Posterior cingulate gyrus (tissue), 11 donors: ENCODE measurements at places on chromosomes 1 and 21.

DNA sequence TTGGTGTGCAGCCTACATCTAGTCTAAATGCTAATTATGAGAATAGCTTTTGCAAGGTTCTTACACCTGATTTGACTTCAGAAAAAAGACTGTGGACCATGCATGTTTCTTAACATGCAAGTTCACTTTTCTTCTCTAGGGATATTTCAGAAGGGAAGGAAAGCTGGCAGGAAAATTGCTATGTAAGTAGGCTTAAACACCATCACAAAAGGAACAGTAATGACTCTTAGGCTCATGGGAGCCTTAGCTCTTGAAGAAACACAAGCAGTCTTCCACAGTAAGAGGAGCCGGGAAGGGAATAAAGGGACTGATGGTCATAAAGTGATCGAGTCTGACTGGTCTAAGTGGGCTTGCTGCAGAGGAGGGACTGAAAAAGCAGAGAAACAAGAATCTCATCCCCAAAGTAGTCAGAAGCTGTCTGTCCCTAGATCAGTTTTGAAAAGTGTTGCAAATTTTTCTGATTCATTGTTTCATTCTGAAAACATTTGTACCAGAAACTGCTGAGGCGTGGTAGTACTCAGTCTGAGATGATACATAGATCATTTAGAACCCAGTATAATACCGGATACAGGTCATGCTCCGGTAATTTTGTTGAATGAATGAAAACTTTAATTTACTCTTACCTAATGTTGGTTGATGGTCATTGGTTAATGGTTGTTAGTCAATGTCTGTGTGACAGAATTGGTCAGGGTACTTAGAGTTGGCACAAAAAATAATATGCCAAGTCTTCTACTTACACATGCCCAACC is 40.9 kb downstream of the SMYD2 start:
- no peak for DNase-seq

DNA sequence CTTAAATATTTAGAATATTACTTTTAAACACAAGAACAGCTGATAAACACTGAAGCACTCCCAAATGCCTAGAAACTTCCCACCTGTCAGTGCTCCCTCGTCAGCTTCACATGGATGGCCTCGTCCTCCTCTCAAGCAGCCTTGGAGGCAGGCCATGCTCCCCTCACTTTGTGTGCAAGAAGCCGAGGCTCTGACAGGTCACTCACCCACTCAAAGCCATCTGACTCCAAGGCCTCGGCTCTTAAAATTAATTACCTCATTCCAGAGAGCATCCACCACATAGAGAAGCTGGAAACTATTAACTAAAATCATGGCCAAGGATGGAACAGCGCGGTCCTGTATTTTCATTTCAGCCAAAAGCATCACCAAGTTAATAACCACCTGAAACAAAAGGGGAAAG is 17.8 kb downstream of the LBR start:
- no peak for DNase-seq

DNA sequence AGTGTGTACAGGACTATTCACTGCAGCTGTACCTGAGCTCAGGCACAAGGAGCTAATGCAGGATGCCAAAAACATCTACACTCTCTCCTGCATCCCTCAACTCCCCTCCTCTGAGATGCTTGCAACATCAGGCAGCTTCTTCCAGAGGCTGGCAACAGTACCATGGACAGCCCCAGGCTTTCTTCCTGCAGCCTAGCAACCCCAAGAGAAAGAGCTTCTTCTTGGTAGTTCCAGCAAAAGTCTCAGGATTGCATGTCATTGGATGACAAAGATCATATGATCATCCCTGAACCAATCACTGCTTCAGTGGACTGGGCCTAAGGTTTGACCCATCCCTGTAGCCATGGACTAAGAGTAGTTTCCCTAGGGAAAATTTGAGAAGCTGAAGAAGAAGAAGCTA is 46.7 kb downstream of the CAMK2N1 start:
- no peak for DNase-seq

GRCh38 chr21:39908265-39908923 is 41.2 kb downstream of the PCP4 start:
- DNase-seq, result no peak

GRCh38 chr1:68331117-68331865 is 99.0 kb upstream of the WLS start:
- no peak for DNase-seq

GRCh38 chr21:16285605-16286126 is 555.9 kb downstream of the USP25 start:
- DNase-seq, result no peak

GRCh38 chr1:233282582-233282886 is 13.0 kb downstream of the PCNX2 start:
- DNase-seq, result no peak

DNA sequence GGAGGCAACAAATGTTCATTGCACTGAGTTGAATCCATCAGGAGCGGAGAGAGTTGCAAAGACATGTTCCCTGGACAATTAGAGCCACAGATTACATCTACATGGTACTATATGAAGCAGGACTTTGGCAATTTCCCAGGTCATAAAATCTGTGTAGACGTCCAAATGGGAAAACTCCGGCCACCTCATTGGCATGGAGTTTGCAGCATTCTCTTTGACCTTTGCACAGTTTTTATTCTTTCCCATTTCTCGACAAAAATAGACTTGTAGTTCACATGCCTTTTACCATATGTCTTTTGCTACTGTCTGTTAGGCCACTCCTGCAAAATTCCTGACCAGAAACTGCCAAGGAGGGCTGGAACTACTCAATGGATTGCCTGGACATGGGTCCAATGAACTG is 48.2 kb downstream of the UBE2T start:
- no peak for DNase-seq

DNA sequence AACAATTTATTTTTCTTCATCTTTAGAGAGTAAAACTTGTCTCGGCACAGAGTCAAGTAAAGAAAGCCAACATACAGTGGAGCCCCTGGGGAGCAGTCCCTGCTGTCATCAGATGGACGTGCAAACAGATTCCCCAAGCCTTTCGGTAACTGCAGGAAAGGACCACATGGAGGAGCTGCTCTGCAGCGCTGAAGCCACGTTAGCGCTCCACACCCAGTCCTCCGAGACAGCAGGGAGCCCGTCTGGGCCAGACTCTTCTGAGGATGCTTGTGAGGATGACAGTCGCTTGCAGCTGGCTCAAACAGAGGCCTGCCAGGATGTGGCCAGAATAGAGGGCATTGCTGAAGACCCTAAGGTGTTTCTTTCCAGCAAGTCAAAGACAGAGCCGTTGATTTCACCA is 77.1 kb upstream of the SCCPDH start:
- peak; percentile 91 for DNase-seq

GRCh38 chr21:45260191-45260825 is 27.4 kb downstream of the POFUT2 start:
- no peak for DNase-seq

DNA sequence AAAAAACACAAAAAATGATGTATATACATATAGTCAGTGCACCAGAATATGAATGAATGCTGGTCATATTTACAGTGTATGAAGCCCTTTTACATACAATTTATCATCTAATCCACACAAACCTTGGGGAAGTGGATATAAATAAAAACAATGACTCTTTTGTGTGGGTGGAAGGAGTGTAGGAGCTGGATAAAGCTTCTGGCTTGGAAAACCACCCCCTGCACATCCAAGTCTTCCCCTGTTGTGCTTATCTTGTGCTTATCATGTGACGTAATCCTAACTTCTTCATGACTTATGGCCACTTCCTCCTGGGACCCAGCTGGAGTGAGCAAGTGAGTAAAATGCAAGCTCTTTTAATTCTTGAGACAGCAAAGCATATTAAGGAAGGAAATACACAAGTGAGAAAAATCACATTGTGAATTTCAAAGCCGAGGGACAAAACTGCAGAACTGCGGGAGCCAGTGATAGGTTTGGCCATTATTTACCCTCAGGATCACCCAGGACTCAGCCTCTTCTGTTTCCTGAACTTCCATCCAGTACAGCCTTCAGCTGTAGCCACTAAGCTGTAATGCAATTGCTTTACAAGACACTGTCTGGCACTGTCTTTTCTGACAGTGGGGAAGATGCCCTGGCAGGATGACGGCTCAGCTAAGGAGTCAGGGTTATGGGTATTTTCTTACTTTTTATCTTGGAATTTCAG is 104.0 kb upstream of the PPM1J start:
- DNase-seq, result no peak

DNA sequence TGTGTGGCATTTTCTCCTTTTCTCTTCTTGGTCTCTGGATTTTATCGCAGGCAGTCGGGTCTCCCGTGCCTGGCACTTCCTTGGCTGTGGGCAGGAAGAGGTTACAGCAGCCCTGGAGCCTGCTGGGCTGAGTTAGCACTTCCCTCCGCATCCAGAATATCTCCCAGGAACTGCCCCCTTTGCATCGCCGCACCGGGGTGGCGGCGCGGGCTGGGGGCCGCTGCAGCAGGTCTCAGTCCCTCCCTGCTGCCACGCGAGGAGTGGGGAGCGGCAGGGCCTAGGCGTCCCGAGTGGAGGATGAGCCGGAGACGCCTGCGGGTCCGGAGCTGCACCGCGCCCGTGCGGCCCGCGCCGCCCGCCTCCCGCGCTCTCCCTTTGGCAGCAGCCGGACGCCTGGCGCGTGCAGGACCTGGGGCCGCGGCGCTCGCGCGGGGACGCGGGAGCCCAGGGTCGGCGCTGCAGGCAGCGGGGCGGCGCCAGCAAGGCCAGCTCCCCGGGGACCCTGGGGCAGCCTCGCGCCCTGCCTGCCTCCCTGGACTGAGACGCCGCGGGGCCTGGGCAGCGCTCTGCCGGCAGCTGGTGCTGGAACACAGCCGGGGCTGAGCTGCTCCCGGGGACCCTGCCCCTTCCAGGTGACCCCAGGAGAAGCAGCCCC is 192.8 kb downstream of the PRDM2 start:
- DNase-seq, result peak; percentile 35

GRCh38 chr1:33436557-33437285 is 5.8 kb upstream of the PHC2 start:
- no peak for DNase-seq

GRCh38 chr1:187067160-187067559 is 238.4 kb downstream of the PLA2G4A start:
- peak; percentile 9 for DNase-seq

- no peak for DNase-seq
Observed at GRCh38 chr1:185860859-185861258, 126.7 kb downstream of the HMCN1 start.

DNA sequence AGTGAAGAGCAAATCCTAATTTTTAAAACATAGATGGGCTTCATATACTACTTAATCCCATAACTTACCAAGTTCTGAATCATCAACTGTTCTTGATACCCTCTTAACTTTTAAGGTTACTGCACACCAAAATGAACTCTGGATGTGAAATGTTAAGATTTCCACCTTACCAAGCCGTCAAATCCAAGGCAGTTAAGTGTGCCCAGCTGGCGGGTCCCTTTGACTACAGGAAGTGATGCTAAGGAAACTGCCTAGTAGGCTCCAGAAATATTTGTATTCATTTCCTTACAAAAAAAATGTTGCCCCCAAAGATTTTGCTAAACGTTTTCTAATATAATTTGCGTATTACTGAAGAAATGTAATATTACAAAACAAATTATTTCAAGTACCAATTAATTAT is 10.7 kb downstream of the NRIP1 start:
- peak; percentile 52 for DNase-seq

- no peak for DNase-seq
Observed at GRCh38 chr1:19960591-19960990, 18.8 kb downstream of the PLA2G2A start.

- DNase-seq, result peak; percentile 56
Observed at GRCh38 chr21:27813750-27814149, 846.9 kb upstream of the ADAMTS5 start.

GRCh38 chr1:234989019-234989418 is 139.6 kb downstream of the TOMM20 start:
- no peak for DNase-seq

DNA sequence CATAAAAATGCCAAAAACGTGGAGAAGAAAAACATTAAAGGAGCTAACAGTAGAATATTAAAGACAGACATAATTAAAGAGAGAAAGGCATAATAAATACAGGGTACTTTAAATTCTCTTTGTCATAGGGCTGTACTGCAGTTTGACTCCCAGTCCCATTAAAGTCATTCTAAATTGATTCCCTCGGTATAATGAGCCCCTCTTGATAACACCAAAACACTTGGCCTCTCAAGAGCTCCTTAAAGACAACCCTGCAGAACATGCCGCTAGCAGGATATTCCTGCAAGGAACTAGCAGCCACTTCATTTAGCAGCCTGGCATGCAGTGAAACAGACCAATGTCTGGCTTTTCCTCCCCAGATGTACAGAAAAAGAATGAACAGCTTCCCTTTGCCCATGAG is 273.8 kb upstream of the ESRRG start:
- no peak for DNase-seq

DNA sequence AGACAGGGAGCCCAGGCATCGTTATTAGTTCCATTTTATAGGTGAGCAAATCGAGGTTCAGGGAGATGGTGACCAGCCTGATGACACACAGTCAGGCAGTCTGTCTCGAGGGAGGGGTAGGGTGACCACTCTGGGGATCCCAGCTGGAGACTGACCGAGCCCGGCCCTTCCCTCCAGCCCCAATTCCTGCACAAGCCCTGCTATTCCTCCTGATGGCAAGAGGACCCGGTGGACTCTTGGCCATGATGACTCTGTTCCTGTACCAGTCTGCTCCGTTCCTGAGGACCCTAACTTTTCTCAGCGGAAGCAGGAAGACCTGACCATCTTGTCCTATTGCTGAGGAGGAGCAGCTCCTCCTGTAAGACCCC is 391 bp downstream of the AGT start:
- DNase-seq, result no peak

- peak; percentile 53 for DNase-seq
Observed at GRCh38 chr1:3501856-3502640, 47.6 kb downstream of the ARHGEF16 start.

DNA sequence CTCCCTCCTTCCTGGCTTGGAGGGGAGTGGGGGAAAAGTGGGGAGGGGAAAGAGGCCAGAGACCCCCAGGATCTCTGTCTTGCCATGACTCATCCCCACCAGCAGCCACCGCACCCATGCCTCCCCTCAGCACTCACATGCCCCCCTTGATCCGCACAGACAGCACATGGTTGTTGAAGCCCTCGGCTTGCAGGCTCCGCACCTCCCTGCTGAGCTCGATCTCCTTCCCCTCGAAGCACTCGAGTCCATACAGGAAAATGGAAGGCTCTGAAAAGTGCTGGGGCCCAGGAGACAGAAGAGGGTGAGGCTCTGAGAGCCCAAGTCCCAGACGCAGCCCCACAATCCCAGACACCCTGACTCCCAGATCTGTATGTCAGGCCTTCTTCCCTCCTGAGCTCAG is 10.8 kb downstream of the CD52 start:
- no peak for DNase-seq

- no peak for DNase-seq
Observed at GRCh38 chr1:78045926-78046778, at the start of gene GIPC2. Gene GIPC2 (plus strand): TSS chr1:78045966. CDS start chr1:78046095, 129 bp downstream.

GRCh38 chr1:235858766-235859165 is 7.9 kb downstream of the LYST start:
- no peak for DNase-seq

DNA sequence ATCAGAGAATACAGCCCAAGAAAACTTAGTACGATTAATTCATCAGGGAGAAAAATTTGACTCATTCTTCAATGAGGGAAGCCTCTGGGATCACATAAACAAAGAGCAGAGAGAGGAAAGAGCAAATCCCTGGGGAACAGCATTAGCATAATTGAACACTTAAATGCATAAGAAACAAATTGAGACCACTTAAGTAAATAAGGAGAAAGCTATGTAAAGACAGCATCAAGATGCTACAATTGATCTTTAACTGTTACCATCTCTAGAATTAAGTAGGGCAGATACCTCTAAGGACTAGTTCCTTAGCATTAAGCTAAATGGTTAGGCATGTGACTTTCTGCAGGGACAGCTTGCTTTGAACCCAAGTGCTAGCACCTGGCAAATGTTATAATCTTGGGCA is 265.1 kb upstream of the NEGR1 start:
- DNase-seq, result no peak

GRCh38 chr1:202888221-202888530 is 773 bp downstream of the RABIF start:
- no peak for DNase-seq
